ENCODE measurements at places on chromosomes 16 and 17. TPM values are rescaled to one million over a fixed set of nuclear protein-coding genes. Genes with fewer than 3 reads are reported as not detected.

DNA sequence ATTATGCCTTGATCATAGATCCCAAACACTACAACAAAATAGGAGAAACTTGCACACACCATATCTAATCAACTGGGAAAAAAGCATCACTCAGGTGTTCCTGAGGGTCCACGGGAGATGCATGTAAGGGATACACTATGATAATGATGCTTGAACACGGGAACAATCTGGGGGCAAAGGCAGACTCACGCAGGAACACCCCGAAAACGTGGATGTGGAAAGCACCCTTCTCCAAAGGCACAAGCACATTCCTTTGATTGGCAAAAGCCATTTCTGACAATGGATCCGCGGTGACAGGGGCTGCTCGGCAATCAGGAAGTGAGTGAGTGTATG is 1.3 kb downstream of the ZNF652 start:
- peaks cover 40% of the 10 kb centered on the region for H3K4me1 ChIP-seq
- H3K27me3 ChIP-seq, result no peaks in the 10 kb centered on the region
- H3K27ac ChIP-seq, result peak overlapping the region; percentile 95
- H3K4me3 ChIP-seq, result peak overlapping the region; percentile 87

Gene WDR81
- total RNA-seq, result 12.0 TPM

DNA sequence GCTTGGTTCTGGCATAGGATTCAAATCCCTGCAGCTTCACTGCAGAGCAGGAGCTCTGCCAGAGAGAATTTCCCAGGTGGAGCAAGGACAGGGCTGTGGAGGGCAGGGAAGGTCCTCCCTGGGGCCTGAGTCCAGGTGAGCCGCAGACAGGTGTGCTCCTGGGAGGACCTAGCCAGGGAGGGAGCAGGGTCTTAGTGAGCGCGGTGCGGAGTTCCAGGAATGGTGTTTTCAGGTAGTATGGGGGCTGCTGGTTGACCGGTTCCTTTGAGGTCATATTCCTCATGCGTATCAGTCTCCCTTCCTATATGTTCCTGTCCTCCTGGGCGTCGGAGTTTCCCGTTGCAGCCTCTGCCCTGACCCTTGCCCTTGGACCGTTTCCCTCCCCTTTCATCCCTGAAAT is 813.3 kb downstream of the KCNJ18 start:
- no peaks in the 10 kb centered on the region for H3K27me3 ChIP-seq
- H3K27ac ChIP-seq, result no peak overlapping the region

Gene ZNRF1
- total RNA-seq, result 39.6 TPM

DNA sequence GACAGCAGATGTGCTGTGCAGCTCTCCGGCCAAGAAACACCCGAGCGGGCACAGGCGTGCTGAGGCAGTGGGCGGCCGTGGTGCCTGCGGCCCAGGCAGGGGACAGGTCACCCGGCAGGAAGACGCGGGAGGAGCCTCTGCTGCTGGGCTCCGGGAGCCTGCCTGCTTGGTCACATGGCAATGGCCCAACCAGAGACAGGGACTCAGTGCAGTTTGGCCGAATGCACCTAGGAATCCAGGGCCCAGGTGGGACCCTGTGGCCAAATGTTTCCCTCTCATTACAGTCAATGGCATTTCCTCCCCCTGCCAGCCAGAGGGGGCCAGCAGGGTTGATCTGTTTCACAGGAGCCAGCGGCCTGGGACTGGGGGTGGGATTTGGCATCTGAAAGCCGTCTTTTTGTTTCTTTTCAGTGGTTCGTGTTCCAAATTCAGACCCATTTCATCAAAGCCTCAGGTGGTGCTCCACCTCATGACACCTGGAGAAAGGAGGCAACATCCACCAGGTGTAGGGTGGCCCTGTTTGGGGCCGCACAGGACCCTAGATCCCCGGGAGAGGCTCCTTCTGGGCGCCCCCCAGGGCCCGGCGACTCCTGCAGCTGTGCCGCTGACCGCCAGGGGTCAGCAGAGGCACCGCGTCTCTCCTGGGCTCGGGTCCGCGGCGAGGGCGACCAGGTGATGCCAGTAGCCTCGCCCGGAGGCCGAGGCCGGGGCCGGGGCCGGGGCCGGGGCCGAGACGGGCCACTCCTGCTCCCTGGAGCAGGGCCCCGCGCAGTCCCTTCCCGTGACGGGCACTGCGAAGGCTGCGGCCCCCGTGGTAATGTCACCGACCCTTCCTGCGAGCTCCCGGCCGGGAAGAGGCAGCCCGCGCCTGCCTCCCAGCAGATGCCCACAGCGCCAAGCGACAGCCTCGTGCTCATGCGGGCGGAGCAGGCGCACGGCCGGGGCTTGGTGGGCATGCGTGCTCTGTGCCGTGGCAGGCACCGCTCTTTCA is 118.5 kb downstream of the C16orf78 start:
- no peaks in the 10 kb centered on the region for H3K27me3 ChIP-seq
- no peak overlapping the region for H3K4me3 ChIP-seq
- H3K27ac ChIP-seq, result no peak overlapping the region

GRCh38 chr17:50056961-50057330 is 1.0 kb downstream of the ITGA3 start:
- peaks cover 10% of the 10 kb centered on the region for H3K27me3 ChIP-seq
- peaks cover 21% of the 10 kb centered on the region for H3K4me1 ChIP-seq
- H3K36me3 ChIP-seq, result no peaks in the 10 kb centered on the region
- H3K27ac ChIP-seq, result no peak overlapping the region

GRCh38 chr16:80580109-80580832 is 39.5 kb downstream of the DYNLRB2 start:
- no peaks in the 10 kb centered on the region for H3K4me1 ChIP-seq
- H3K36me3 ChIP-seq, result no peaks in the 10 kb centered on the region
- no peak overlapping the region for H3K4me3 ChIP-seq
- no peak overlapping the region for H3K27ac ChIP-seq
- DNase-seq, result no peak

DNA sequence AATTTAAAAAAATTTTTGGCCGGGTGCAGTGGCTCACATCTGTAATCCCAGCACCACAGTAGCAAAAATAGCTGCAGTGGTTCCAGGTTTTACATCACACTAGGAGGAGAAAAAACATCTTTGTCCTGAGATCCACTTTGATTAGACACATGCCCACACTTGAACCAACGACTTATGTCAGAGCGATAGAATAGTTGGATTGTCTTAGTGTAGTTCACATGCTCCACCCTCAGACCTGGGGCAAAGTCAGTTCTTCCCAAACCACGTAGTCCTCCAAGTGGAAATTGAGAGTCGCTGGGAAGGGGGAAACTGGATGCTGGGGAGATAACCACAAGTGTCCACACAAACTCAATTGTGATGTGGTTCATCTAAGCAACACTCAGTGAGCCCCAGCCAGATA is 11.4 kb upstream of the ITGAM start:
- no peaks in the 10 kb centered on the region for H3K36me3 ChIP-seq
- no peak for DNase-seq
- no peaks in the 10 kb centered on the region for H3K27me3 ChIP-seq
- no peak overlapping the region for H3K4me3 ChIP-seq
- no peak overlapping the region for H3K27ac ChIP-seq

GRCh38 chr17:39666231-39666600 is 1.1 kb downstream of the TCAP start:
- peaks cover 67% of the 10 kb centered on the region for H3K27me3 ChIP-seq
- H3K4me1 ChIP-seq, result no peaks in the 10 kb centered on the region
- DNase-seq, result no peak
- peaks cover 21% of the 10 kb centered on the region for H3K36me3 ChIP-seq

Gene GPRC5B
- total RNA-seq, result 1.5 TPM

GRCh38 chr16:83603723-83604570 is 203.8 kb upstream of the HSBP1 start:
- H3K27ac ChIP-seq, result no peak overlapping the region
- H3K27me3 ChIP-seq, result no peaks in the 10 kb centered on the region
- H3K4me1 ChIP-seq, result no peaks in the 10 kb centered on the region
- no peak for DNase-seq

GRCh38 chr17:20121359-20122253 is 112.4 kb downstream of the SPECC1 start:
- no peaks in the 10 kb centered on the region for H3K36me3 ChIP-seq
- no peak overlapping the region for H3K4me3 ChIP-seq
- DNase-seq, result peak; percentile 57
- no peaks in the 10 kb centered on the region for H3K27me3 ChIP-seq
- H3K27ac ChIP-seq, result no peak overlapping the region
- H3K4me1 ChIP-seq, result no peaks in the 10 kb centered on the region

- DNase-seq, result no peak
- H3K4me3 ChIP-seq, result no peak overlapping the region
Measured at GRCh38 chr17:36749493-36749892, 148.1 kb downstream of the MRM1 start.

GRCh38 chr16:79993629-79994209 is 393.2 kb upstream of the MAF start:
- no peak for DNase-seq
- no peak overlapping the region for H3K4me3 ChIP-seq
- H3K36me3 ChIP-seq, result no peaks in the 10 kb centered on the region
- no peak overlapping the region for H3K27ac ChIP-seq

Gene CDRT15
- total RNA-seq, result not detected

Gene WNK4
- 0.05 TPM for total RNA-seq

DNA sequence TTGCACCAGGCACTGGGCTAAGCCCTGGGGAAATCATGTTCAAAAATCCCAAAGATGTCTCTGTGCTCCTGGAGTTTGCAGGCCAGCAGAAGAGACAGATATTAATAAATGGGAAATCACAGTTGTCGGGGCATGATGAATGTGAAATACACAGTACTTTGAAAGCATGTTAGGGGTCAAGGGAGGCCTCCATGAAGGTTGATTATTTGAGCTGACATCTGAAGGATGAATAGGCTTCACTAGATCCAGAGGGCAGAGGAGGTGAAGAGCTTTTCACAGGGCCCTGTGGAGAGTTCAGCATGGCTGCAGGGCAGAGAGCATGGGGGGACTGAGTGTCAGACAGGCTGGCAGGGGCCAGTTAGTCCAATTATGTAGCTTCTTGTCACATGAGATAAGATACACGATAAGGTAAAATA is 2.6 kb downstream of the ANKRD40CL start:
- H3K36me3 ChIP-seq, result no peaks in the 10 kb centered on the region
- H3K27me3 ChIP-seq, result no peaks in the 10 kb centered on the region
- H3K4me1 ChIP-seq, result peaks cover 22% of the 10 kb centered on the region
- no peak overlapping the region for H3K4me3 ChIP-seq

GRCh38 chr17:14337596-14338079 is 36.8 kb downstream of the HS3ST3B1 start:
- H3K4me1 ChIP-seq, result no peaks in the 10 kb centered on the region
- H3K36me3 ChIP-seq, result no peaks in the 10 kb centered on the region
- H3K27ac ChIP-seq, result no peak overlapping the region

- H3K27ac ChIP-seq, result no peak overlapping the region
- no peaks in the 10 kb centered on the region for H3K36me3 ChIP-seq
- H3K27me3 ChIP-seq, result no peaks in the 10 kb centered on the region
- no peak overlapping the region for H3K4me3 ChIP-seq
Measured at GRCh38 chr16:57564571-57565270, 22.3 kb downstream of the ADGRG5 start.

DNA sequence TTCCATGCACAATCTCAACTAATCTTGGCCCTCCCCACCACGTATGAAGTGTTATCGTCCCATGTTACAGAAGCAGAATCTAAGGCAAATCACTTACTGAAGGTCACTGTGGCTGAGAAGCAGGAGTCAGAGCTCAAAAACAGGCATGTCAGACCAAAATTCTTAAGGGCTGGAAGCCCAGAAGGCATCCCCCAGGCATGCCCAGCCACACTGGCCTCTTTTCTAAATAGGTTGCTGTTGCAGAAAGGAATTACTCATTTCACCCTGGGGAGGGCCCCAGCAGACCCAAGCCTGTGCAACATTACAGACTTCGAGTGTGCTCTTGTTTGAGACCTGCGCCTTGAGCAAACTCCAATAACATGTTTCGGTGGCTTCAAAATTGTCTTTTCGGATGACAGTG is 194.1 kb downstream of the RBFOX1 start:
- no peaks in the 10 kb centered on the region for H3K4me1 ChIP-seq
- H3K4me3 ChIP-seq, result no peak overlapping the region
- H3K36me3 ChIP-seq, result no peaks in the 10 kb centered on the region
- DNase-seq, result no peak
- no peaks in the 10 kb centered on the region for H3K27me3 ChIP-seq
- no peak overlapping the region for H3K27ac ChIP-seq

Gene EPN3
- total RNA-seq, result 2.2 TPM

Gene NOXO1
- 2.2 TPM for total RNA-seq

Gene ATP6V0A1
- 15.4 TPM for total RNA-seq

Gene FBXL16
- total RNA-seq, result 0.76 TPM

GRCh38 chr16:9934723-9935508 is 247.3 kb downstream of the GRIN2A start:
- H3K27ac ChIP-seq, result no peak overlapping the region
- no peak for DNase-seq
- H3K36me3 ChIP-seq, result no peaks in the 10 kb centered on the region
- H3K27me3 ChIP-seq, result no peaks in the 10 kb centered on the region
- no peaks in the 10 kb centered on the region for H3K4me1 ChIP-seq
- no peak overlapping the region for H3K4me3 ChIP-seq

DNA sequence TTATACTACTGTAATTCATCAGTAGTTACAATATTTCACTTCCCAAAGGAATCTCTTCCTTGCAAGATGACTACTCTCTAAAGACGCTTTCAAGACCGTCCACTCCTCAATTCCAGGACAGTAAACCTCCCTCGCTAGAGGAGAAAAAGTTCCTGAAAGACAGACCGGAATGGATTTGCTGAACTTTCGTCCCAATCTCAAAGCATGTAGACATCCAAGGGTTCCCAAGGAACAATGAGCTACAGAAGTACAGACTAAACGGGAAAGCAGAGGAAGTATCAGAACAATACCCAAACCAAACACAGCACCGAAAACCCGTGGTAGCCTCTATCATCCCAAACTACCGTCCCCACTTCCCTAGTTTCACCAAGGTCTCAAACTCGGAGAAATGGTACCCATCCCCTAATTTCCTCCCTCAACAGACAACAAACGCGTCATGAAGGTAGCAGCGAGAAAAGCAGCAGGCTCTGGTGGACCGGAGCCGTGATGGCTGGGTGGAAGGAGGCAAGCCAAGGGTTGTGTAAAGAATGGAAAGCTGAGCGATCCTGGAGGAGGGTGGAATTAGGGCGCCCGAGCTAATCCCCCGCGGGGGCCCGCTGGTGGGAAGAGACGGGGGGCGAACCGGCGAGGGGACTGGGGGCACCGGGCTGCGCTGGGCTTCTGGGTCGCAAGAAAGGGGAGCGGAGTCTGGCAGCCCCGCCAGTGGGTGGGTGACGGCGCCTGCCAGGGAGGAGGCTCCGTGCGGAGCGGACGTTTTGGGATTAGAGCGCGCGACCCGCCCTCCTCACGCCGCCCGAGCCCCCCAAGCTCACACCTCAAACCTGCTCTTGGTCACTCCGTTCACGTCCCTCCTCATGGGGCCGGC is 647 bp downstream of the FBXL20 start:
- no peaks in the 10 kb centered on the region for H3K27me3 ChIP-seq
- peak; percentile 45 for DNase-seq
- H3K36me3 ChIP-seq, result peaks cover 1% of the 10 kb centered on the region
- H3K4me1 ChIP-seq, result peaks cover 12% of the 10 kb centered on the region

GRCh38 chr17:4827399-4827798 is 5.7 kb upstream of the MINK1 start:
- no peaks in the 10 kb centered on the region for H3K4me1 ChIP-seq
- no peaks in the 10 kb centered on the region for H3K36me3 ChIP-seq
- no peak overlapping the region for H3K27ac ChIP-seq
- no peak overlapping the region for H3K4me3 ChIP-seq
- no peaks in the 10 kb centered on the region for H3K27me3 ChIP-seq

GRCh38 chr17:81941484-81942166 is 4.5 kb upstream of the PYCR1 start:
- H3K4me1 ChIP-seq, result peaks cover 4% of the 10 kb centered on the region
- H3K27ac ChIP-seq, result no peak overlapping the region
- peaks cover 11% of the 10 kb centered on the region for H3K27me3 ChIP-seq
- no peaks in the 10 kb centered on the region for H3K36me3 ChIP-seq
- H3K4me3 ChIP-seq, result no peak overlapping the region
